ENCODE measurements at places on chromosomes 16 and 17.

- DNase-seq = no peak
Measured at GRCh38 chr17:17985555-17985954, 12.9 kb downstream of the DRC3 start.

- no peak for DNase-seq
Measured at GRCh38 chr16:69338557-69339288, 641 bp downstream of the COG8 start.

GRCh38 chr17:72117535-72118334 is 3.1 kb upstream of the SOX9 start:
- DNase-seq = no peak

DNA sequence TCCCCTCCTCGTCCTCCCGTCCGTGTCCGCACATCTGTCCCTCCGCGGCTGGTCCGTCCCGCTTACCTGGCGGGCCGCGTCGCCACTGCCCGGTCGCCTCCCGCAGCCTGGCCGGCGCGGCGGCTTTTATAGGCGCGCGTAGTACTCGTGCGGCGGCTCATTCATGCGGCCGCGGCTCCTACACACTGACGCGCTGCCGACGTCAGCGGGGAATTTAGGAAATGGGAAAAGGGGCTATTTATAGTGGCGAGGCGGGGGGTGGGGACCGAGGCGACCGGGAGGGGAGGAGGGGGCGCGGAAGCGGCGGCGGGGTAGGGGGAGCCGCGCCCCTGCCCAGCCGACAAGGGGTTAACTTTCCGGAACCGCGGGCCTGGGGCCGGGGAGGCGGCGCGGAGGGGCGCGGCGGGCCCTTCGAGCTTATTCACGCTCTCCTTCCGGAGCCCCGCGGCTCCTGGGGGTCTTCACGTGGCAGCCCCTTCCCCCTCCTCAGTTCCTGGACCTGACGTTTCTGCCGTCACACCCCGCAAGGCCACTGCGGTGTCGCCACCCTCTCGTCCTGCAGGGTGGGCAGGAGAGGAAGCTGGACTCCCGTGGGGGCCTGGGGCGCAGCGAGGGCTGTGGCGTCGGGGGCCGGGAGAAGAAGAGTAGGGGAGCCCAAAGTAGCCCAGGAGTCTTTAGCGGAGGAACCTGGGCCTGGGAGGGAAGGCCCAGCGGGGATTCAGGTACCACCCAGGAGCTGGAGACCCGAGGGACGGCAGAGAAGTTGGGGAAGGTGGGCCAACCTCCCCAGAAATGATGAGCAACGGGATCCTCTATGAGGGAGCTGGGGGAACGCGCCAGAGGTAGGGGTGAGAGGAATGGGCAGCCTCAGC is 3.6 kb upstream of the HIC1 start:
- no peak for DNase-seq

- DNase-seq = peak; percentile 78
Measured at GRCh38 chr17:81412490-81413093, 17.3 kb downstream of the BAHCC1 start.

DNA sequence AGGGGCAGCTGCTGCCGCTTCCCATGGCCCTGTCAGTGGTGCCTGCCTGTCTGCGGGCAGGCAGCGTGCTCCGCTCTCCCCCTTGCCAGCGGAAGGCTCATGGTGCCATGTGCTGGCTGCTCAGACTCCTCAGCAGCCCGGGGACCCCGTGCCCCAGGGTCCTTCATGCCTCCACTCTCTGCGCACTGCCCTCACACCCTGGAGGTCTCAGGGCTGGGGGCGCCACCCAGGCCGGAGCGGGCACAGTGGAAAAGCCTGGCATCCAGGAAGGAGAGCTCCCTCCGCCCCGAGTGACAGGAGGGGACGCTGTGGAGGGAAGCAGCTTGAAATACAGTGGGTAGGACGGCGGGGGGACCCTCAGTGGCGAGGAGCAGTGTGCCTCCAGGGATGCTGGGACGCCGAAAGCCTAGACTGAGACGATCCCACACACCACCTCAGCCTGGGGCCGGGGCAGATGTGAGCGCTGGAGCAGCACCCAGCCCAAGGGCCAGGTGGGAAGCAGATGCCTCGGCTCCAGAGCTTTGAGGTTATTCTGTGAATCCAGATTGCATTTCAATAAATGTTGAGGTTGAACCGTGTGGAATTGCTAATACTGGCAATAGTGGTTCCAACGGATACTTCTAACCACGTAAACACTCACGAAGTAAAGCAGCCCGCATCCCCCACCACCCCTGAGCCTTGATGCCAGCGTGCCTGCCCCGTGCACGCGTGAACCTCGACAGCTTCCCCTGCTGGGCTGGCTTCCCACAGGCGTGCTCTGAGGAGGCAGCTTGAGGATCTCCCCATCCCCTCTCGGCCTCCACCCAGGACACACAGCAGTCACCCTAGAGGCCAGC is 6.5 kb downstream of the TMEM204 start:
- no peak for DNase-seq

DNA sequence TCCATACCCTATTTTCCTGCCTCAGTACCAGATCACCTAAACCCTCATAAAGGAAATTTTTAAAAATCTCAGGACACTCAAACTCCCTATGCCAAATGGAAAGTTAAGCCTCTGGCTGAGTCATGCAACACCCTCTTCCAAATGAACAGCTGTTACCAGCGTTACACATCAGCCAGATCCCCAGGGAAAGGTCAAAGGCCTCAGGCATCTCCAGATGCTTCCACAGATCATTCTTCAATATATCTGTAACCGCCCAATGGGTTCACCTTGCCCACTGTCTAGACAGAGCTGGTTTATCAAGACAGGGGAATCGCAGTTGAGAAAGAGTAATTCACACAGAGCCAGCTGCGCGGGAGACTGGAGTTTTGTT is 29.1 kb upstream of the SHCBP1 start:
- DNase-seq = no peak

GRCh38 chr16:10541366-10541765 is 39.0 kb downstream of the EMP2 start:
- no peak for DNase-seq

GRCh38 chr17:37103231-37103630 is 154.5 kb downstream of the AATF start:
- DNase-seq = no peak

DNA sequence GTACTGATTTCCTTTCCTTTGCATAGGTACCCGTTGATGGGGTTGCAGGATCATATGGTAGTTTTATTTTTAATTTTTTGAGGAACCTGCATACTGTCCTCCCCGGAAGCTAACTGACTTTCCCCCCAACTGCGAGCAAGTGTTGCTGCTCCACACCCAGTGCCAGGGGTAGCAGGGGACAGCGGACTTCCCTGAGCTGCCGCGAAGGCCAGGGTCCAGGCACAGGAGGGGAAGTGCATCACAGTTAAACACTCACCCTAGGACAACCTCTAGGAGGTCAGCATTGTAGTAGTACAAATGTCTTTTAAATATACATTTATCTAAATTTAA is 201.7 kb downstream of the NPIPB11 start:
- no peak for DNase-seq

- DNase-seq = peak; percentile 20
Measured at GRCh38 chr17:68399638-68400403, 57.5 kb downstream of the WIPI1 start.

- no peak for DNase-seq
Measured at GRCh38 chr16:66469947-66470546, 43.0 kb downstream of the BEAN1 start.

DNA sequence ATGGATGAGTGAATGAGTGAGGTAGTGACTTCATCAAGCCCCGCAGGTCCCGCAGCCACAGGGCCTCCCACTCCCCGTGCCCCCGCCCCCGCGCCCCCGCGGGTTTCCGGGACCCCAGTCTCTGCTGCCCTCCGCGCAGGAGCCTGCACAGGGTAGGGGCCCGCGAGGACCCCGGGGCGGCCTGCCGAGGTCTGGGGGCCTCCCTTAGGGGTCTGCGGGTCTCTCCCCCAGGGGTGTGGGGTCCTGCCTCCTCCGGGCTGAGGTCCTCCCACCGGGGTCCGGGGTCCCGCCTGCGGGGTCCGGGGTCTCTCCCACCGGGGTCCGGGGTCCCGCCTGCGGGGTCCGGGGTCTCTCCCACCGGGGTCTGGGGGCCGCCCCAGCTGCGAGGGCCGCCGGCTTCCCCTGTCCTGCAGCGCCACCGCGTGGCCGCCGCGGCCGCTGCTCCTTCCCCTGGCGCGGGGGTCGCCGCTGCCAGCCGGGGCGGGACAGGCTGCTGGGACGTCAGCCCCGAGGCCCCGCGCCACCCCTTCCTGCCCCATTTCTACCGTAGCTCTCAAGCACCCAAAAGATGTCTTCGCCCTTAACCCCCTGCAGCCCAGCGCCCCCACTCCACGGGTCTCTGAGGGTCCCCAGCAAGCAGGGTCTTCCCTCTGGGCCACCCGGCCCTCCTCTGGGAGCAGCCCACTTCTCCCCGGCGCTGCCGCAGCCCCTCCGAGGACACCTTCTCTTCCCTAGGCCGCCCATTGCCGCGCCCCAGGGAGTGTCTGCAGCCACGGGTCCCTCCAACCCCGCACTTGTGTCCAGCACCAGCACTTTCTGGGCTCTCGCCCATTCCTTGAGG is 10.4 kb upstream of the CHMP6 start:
- DNase-seq = peak; percentile 88

GRCh38 chr17:12301551-12301950 is 280.9 kb downstream of the MAP2K4 start:
- DNase-seq = no peak

DNA sequence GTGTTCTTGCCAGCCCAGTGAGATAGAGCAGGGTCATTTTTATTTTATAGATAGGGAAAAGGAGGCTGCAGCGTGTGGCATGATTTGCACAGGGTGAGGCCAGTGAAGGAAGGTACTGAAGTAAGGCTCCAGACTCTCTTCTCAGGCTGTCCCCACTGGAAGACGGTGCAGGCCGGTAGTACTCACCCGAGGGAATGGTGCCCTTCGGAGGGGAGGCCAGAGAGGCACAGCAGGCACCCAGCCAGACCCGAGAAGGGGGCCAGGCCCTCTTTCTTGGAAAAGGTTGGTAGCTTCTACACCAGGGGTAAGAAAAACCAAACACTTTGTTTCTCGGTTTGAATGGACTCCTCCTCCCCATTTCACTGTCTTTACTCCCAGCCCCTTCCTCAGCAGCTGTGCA is 288 bp downstream of the ANKRD40CL start:
- no peak for DNase-seq

DNA sequence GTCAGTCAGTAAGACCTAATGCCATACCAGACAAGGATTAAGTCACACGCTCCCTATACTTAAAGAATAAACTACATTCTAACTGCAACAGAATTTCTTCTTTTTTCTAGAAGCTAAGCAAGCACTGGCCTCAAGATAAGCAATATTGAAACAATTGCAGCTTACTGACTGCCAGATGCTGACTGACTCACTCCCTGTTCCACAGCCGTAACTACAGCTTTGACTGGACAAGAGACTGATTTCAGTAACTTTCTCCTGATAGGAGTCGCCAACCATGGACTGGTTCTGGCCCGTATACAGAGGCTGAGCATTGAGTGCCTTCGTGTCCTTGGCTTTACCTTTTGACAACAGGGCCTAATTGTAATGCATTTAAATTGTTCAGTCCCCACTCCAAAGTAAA is 67.9 kb downstream of the TRIM37 start:
- DNase-seq = no peak

- DNase-seq = no peak
Measured at GRCh38 chr17:74779501-74779900, 3.4 kb upstream of the NAT9 start.

- DNase-seq = no peak
Measured at GRCh38 chr17:69961501-69962145, 113.4 kb upstream of the KCNJ16 start.

DNA sequence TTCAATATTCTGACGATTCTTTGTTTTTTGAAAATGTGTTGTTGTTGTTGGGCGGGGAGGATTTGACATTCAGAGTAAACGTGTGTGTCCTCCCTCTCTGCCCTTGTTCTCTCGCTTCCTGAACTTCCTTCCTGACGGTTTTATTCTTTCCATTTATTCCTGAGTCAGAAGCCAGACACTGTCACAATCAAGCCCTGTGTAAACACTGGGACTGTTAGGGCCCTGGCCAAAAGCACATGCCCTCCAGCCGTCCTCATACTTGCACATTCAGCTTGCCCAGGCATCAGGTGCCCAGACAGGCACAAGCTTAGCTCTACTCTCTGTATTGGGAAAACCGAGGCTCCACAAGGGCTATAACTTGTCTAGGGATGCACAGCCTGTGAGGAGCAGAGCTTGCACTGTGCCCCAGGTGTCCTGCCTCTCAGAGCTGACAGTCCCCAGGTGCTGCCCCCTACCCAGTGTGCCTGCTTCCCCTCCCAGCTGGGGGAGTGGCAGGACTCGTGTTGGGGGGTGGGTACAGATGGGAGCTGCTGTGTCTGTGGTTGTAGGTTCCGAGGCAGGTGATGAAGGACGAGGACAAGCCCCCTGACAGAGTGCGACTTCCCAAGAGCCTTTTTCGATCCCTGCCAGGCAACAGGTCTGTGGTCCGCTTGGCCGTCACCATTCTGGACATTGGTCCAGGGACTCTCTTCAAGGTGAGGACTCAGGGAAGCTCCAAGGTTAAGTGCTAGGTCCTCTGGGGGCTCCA is 9.7 kb downstream of the ADGRG3 start:
- DNase-seq = no peak

DNA sequence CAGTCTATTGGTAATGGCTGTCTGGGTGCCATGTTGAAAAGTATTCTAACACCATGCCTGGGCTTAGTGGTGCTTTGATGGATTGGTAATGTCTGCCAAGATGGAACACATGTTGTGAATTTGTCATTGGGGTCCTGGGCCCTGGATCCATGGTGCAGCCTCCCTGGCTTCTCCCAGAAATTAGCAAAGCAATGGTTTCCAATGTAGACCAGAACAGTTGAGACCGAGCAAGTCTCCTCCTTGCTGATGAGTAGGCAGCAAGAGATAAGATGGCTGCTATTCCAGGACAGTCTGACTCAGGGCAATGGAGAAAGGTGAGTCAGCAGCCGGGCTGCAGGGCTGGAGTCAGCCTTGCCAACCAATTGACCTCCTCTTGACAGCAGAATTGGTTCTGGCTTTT is 30.8 kb downstream of the GPR139 start:
- no peak for DNase-seq

- DNase-seq = no peak
Measured at GRCh38 chr17:61130330-61130729, 269.3 kb upstream of the TBX2 start.

GRCh38 chr17:30379903-30380381 is 1.2 kb downstream of the CPD start:
- no peak for DNase-seq

- no peak for DNase-seq
Measured at GRCh38 chr17:18280766-18281371, 20.4 kb downstream of the MIEF2 start.

GRCh38 chr17:39576187-39576586 is 31.5 kb downstream of the NEUROD2 start:
- no peak for DNase-seq

DNA sequence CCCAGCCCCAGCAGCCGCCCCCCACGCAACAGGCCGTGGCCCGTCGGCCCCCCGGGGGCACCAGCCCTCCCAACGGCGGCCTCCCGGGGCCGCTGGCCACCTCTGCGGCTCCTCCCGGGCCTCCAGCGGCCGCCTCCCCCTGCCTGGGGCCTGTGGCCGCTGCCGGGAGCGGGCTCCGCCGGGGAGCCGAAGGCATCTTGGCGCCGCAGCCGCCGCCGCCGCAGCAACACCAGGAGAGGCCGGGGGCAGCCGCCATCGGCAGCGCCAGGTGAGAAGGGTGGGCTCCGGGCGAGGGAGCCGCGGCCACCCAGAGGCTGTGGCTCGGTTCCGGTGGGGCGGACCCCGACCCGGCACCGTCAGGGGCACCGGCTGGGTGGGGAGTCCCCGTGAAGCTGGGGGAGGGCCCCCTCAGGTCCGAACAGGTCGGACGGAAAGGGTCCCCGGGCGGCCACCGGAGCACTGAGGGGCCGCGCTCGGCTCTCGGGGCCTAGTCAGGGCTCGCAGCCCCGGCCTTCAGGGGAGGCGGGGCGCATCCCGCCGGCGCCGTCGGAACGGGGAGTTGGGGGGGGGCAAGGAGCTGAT is 583 bp downstream of the ATXN2L start:
- no peak for DNase-seq
